A673 (cell line): ENCODE measurements at places on chromosomes 3 and 15.
A peak's percentile ranks its signal among the peaks of the same experiment; 100 is the strongest.

DNA sequence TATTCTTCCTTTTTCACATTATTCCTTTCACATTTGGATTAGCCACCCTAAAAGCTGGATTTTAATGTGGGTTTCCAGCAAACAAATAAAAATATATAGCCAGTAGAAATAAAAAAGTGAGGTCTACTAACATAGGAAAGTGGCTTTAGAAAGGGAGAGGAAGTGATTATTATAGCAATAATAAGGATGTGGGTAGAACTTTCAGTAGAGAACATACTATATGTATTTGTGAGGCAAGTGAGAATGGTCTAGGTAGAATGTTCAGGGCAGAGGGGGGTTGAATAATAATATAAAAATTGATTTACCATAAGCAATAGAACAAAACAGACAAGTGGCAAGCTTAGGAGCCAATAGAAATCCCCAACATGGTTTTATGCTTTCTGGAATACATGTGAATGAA, 88.6 kb downstream of the NR1I2 start:
- no peak for DNase-seq

DNA sequence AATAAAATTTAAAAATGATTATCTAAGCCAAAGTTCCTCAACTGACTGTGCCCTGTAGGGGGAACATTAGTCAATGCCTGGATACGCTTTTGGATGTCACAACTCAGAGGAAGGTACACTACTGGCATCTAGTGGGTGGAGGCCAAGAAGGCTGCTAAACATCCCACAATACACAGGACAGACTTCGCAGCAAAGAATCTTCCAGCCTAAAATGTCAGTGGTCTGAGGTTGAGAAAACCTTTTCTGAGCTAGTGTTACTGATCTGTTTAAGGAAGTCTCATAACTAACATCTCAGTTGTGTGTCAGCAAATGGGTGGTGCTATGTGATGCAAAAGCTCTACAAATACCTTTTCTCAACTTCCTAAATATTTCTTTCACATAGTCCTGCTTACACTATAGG, 20.9 kb upstream of the LDHAL6B start:
- DNase-seq = peak; percentile 15

GRCh38 chr3:183845608-183846288, 20.4 kb upstream of the MAP6D1 start:
- DNase-seq = no peak

- no peak for DNase-seq
Measured at GRCh38 chr3:38128303-38128655, 8.6 kb downstream of the ACAA1 start.

DNA sequence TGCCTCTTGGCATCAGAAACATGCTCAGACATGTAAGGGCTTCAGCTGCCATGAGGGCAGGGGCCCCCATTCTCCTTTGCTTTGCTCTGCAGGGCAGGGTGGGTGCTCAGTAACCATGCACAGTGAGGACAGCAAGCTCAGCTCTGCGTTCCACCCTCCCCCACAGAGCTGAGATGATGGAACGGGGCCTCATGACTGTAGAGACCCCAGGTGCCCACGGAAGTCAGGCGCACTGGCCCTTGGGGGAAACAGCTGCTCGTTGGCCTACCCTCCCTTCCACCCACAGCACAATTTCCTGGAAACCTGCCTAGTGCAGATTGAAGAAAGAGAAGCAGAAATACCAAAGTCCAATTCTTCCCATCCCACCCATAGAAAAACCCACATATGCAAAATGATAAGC, 10.5 kb downstream of the CTXND1 start:
- no peak for DNase-seq

DNA sequence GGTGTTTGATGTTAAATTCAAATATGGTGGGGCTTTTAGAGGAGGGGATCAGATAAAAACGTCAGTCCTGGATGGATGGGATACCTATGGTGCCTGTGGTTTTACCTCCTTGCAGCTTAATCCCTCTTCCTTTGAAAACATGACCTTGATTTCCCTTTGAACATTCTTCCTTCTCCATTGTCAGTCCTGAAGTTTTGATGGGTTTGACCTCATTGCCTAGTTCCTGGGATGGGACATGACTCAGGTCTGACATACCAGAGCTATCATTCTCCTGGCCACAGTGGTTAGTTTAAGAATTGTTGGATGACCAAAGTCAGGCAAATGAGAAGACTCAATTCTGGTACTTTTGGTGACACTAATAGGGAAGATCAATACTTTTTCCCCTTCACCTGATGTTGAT, 87.2 kb downstream of the PRICKLE2 start:
- DNase-seq = no peak

DNA sequence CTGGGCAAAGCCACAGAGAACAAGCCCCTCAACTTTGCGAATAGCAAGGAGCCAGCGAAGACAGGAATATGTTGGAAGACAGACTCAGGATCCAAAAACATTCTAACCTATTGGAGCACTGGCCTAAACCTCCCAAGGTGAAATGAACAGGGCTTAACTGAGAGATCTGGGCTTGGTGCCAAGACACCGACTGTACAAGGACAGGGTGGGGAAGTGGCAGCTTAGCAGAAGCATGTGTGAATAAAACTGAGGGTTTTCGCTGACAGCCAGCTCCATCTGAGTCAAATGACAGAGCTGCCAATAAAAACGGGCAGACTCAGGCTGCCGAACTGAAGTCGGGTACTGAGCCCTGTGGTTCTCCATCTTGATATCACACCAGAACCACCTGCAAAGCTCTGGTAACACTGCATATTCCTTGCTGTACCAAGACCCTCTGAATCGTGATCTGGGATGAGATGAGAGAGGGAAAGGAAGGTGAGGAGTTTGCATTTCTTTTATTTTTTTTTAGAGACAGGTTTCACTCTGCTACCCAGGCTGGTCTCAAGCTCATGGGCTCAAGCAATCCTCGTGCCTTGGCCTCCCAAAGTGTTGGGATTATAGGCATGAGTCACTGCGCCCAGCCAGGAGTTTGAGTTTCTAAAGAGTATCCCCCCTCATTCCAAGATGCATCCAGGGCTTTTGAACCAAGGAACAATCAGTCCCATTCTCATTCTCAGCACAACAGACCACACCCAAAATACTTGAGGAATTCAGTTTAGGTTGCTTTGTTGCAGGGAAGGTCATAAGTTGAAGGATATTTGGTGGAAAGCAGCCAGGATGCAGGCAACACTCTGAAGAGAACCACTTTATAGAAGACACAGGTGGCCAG, 6.0 kb upstream of the PLCB2 start:
- DNase-seq = peak; percentile 82

GRCh38 chr3:66182246-66182645, 38.6 kb upstream of the SLC25A26 start:
- DNase-seq = no peak

GRCh38 chr3:173993299-173993698, 595.8 kb downstream of the NLGN1 start:
- DNase-seq = peak; percentile 40

- DNase-seq = peak; percentile 85
Measured at GRCh38 chr3:4416961-4417360, 50.1 kb downstream of the SUMF1 start.

DNA sequence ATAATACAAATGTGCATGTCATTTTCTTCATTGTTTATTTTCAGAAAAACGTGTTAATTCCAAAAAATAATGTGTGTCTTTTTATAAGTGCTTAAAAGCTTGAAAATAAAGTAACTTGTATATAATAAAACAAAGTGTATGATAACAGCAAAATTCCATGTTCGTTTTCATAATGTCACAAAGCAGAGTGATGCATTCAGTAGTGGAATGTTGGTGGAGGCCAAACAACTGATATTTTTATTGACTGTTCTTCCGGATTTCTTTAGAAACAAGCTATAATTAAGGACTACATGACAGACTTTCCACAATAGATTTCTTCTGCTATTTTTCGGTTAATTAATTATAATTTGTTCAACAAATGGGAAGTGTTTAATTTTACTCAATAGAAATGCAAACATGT, 412.7 kb downstream of the GABRG3 start:
- DNase-seq = no peak

- no peak for DNase-seq
Measured at GRCh38 chr3:18112674-18113375, 312.3 kb downstream of the SATB1 start.

DNA sequence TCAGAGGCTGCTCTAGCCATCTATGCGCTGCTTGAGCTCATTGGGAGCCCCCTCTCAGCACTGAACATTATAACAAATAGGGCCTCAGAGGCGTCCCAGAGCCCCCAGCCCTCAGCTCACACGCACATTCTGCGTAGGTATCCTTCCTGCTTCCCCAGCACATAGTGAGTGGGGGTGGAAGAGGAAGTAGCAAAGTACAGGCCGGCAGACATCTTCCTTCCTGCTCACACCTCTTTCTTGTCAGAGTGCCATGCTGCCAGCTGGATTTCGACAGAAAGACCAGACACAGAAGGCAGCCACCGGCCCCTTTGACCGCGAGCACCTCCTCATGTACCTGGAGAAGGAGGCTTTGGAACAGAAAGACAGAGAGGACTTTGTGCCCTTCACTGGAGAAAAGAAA, 16.6 kb downstream of the TMOD2 start:
- DNase-seq = no peak

DNA sequence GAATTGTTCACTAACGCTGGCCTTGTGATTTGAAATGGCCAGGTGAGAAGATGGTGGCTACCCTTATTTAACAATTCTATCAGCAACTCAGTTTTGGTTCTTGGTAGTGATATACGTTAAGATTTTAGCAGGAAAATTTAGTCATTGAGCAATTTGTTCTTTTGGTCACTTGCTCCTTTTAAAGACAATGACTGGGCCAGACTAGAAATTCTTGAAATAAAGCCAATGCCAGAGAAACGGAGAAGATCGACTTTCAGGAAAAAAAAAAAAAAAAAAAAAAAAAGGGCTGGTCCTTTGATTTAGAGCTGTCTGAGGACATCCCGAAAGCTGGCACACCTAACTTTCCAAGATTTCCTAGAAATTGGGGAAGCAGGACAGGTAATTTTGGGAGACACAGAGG, 178.5 kb downstream of the FNDC3B start:
- DNase-seq = no peak

DNA sequence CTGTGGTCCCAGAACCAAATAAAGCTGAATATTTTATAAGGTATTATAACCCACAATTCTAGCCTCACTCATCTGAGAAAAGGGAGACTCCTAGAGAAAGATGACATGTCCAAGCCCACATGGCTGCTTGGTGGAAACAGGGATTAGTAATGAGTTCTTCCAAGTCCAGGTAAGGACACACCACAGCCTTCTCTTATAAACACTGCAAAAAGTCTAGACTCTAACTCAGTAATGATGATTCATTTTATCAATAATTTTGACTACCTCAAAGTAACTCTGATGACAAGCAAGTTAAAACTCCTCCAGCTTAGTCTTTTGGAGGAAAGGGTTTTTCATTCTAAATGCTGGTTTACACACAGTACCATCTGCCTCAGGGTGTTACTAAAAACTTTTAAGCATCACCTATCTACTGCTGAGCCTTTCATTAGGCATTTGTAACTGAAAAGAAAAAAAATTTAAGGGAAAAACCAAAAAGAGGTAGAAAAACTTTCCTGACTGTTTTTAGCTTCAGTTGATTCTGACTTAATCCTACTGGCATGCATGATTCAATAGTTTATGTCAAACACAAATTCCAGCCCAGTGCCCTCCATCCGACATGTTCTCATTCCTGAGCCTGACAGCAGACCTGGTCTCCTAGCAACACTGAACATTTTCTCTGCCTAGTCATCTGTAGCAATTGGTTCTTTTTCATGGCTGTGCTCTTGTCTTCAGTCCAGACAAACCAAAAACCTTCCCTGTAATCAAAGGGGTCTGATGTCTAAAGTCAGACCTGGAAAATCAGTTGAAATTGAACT, 43.9 kb downstream of the P3H2 start:
- DNase-seq = peak; percentile 72

GRCh38 chr3:63945558-63946096, 33.4 kb upstream of the SCAANT1 start:
- DNase-seq = no peak

DNA sequence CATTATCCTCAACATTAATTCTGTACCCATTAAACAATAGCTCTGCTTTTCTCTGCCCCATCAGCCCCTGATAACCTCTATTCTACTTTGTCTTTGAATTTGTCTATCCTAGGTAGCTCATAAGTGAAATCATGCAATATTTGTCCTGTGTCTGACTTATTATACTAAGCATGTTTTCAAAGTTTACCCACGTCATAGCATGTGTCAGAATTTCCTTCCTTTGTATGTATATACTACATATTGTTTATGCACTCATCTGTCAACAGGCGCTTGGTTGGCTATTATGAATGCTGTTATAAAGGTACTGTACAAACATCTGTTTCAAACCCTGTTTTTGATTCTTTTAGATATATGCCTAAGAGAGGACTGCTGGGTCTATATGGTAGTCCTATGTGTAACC, 18.2 kb downstream of the CSNK1G1 start:
- DNase-seq = no peak

- DNase-seq = no peak
Measured at GRCh38 chr3:112088944-112089343, 2.8 kb downstream of the C3orf52 start.
